ENCODE measurements at places on chromosomes 16 and 17. TPM values are rescaled to one million over a fixed set of nuclear protein-coding genes. Genes with fewer than 3 reads are reported as not detected.

The KAT2A gene
- 118 TPM for polyA plus RNA-seq

The KRT15 gene
- polyA plus RNA-seq, result 0.22 TPM

The RHOT2 gene
- polyA plus RNA-seq, result 101 TPM

The LPO gene
- not detected for polyA plus RNA-seq

The GNG13 gene
- not detected for polyA plus RNA-seq

The PIK3R6 gene
- 0.58 TPM for polyA plus RNA-seq

The SLC13A2 gene
- polyA plus RNA-seq, result not detected

The RPH3AL gene
- 4.5 TPM for polyA plus RNA-seq

The KRT17 gene
- not detected for polyA plus RNA-seq

The NDUFAB1 gene
- polyA plus RNA-seq, result 211 TPM

Data from heart right ventricle (tissue), 16 donors.